ENCODE measurements at places on chromosomes 5 and 9.
A peak's percentile ranks its signal among the peaks of the same experiment; 100 is the strongest.

DNA sequence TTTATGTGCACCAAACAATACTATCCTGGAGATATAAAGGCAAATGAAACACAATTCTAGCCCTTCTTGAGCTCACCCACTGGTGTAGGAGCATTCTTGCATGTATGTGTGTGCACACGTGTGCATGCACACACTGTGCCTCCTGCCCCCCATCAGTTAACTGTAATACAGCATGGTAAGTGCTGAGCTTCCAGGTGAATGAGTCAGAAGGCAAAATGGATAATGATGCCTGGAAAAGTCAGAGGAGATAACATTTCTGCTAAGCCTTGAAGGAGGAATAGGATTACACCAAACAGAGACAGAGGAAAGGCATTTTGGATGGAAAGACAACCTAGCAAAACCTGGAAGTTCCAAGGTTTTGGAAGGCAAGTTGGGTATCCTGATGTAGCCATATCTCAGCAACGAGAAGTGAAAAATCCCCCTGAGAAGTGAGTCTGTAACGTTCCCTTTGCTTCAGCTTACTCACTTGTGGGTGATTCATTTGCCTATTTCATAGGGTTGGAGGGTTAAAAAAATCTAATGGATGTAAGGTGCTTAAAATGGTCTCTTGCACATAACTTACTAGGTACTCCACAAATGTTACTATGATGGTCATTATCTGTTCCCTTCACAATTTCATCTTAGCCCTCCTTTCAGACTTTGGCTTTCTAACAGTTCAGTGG is 101.4 kb upstream of the STC2 start:
- DNase-seq: no peak

GRCh38 chr9:82369251-82369945 is 380.8 kb downstream of the SPATA31D1 start:
- no peak for DNase-seq

DNA sequence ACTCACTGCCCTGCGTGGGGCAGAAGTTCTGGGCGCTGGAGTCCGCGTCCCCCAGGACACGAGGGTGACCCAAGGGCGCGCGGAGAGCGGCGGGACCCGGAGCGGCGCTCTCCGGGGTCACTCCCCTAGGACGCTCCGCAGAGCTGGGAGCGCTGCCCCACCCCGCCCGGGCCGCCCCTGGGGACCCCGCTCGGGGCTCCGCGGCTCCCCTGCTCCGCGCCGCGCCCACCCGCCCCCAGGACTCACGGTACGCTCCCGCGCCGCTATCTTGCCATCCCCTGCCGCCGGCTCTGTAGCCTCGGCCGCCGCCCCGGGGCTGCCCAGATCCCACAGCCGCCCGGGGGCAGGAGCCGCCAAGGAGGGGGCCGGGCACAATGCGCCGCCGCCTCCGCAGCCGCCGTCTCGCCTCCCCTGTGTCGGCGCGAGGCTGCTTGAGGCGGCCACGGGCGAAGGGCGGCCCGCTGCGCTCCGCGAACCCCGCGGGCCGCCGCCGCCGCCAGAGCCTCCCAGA is 303 bp downstream of the LIFR start:
- DNase-seq: no peak

GRCh38 chr5:150208187-150209098 is 18.6 kb downstream of the SLC6A7 start:
- no peak for DNase-seq

- no peak for DNase-seq
These were observed 179.8 kb downstream of the FGF1 start for GRCh38 chr5:142506046-142506445.

GRCh38 chr5:80033513-80033912 is 1.6 kb upstream of the THBS4 start:
- no peak for DNase-seq

DNA sequence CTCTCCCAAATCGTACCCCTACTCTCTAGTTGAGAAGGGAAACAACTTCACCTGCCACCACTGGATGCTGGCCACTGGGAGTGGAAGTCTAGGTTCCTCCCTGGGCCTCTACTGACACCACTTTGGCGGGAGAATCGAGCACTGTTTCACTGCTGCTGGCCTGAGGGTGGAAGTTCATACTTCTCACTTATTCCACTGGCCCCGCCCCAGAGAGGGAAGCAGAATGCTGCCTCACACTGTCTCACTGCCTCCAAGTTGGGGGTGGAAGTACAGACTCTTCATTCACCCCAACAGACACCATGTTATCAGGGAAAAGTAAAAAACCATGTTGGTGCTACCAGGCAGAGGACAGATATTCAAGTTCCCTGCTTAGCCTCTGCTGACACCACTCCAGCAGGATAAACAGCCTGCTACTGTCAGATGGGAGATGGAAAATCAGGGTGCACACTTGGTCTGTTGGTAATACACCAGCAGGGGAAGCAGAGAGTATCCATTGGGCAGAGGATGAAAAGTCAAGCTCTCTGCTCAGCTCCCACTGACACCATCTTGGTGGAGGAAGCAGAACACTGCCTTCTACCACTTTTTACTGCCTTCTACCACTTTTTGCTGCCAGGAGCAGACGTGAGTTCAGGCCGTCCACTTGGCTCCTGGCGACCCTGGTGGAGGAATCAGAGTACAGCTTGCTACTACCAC is 159.4 kb downstream of the SIL1 start:
- DNase-seq: no peak

DNA sequence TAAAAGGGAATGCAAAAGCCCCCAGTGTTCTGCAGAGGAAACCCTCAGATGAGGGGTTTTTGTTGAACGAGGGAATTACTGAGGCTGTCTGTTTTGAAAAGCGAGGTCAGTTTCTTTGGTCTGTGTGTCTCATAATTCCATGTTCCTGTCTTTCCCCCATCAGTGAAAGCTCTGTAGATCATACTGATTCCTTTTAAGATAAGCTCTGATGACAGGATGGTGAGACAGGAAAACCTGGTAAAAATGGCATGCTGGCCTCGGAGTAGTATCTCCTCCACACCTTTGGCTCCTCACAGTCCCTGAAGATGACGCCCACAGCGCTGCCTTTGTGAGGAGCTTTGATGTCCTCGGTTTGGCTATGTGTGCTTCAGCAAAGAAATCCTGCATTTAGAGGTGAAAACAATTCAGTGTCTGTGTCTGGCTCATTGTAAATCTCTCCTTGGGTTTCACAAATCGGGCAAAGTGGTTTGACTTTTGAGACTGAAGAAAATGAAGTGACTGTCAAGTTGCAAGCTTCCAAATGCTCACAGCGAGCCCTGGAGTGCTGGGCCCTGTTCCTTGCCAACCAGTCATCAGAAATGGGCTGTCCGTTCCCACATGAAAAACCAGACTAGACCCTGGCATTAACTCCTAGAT is 124.9 kb upstream of the ICE1 start:
- no peak for DNase-seq

GRCh38 chr5:136382791-136383190 is 17.4 kb upstream of the TRPC7 start:
- DNase-seq: no peak

DNA sequence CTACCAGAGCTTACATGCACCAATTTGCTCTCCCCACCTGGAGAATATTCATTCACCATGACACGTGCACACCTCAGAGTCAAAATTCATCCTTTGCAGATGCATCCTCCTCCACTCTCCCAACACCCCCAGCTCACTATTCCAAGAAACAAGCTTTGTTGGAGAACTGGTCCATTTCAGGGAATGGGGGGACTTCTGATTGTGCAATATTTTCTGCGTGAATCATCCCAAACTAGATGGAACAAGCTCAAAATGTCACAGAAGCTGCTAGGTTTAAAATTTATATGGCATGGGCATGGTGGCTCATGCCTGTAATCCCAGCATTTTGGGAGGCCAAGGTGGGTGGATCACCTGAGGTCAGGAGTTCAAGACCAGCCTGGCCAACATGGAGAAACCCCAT is 3.6 kb downstream of the GLDC start:
- no peak for DNase-seq

- no peak for DNase-seq
These were observed 30.2 kb downstream of the AFAP1L1 start for GRCh38 chr5:149301744-149302380.

DNA sequence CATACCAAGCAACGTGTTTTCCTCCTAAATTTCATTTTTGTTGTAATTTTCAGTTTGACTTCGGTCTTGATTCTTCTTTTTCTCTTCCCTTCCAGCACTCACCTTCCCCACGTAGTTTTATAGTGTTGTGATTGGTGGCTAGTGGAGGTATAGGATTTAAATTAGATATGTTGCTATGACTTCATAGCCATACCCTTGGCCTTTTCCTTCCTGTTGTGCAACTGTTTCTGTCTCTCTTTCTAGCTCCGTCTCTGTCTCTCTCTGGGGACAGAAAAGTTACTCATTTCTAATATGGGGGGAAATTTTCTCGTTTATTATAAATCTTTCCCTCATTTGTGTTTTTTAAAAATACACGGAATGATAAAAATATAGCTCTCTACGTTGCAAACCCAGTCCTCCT is 20.6 kb upstream of the C5orf24 start:
- no peak for DNase-seq

DNA sequence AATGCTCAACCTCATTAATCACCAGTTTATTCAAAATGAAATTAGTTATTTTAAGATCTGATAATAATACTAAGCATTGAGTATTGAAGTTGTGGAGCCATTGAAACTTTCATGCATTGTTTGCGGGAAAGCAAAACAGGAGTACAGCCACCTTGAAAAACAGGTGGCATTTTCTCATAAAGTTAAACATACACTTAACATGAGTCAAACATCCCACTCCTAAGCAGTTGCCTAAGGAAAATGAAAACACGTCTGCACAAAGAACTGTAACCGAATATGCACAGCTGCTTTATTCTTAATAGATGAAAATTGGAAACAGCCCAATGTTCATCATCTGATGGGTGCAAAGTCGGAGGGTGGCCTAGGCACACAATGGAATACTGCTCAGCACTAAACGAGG is 177.3 kb downstream of the IRX2 start:
- no peak for DNase-seq

GRCh38 chr5:149392718-149393117 is 13.6 kb upstream of the IL17B start:
- DNase-seq: no peak

- DNase-seq: no peak
These were observed 75.6 kb downstream of the DMRTA1 start for GRCh38 chr9:22522206-22522740.

- DNase-seq: no peak
These were observed 318.8 kb downstream of the PIK3R1 start for GRCh38 chr5:68534131-68534940.

DNA sequence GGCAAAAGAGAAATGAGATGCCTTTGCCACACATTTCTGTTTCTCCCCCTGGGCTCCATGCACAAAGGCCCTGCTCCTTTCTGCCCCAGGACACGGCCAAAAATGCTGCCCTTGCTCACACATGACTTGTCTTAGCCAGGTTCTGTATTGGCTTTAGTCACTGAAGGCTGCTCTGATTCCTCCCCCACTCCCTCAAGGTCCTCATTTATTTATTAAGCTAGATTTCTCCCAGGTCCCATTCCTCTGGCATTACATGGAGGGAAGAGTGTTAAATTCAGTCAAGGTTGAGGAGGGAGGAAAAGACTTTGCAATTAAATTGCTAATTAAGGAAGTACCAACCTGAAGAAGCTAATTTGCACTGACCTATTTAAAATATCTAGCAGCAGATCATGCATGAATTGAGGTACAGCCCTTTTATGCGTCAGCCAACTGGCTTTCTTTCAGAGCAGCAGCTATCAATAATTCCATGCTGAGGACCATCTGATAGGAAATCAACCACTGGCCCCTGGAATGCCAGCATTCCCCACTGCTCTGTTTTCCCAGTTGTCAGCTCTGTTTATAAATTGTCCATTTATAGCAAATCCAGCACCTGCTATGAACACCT is 81.2 kb upstream of the MAP3K1 start:
- no peak for DNase-seq

- no peak for DNase-seq
These were observed 42.7 kb downstream of the LRRC70 start for GRCh38 chr5:62621280-62621679.

DNA sequence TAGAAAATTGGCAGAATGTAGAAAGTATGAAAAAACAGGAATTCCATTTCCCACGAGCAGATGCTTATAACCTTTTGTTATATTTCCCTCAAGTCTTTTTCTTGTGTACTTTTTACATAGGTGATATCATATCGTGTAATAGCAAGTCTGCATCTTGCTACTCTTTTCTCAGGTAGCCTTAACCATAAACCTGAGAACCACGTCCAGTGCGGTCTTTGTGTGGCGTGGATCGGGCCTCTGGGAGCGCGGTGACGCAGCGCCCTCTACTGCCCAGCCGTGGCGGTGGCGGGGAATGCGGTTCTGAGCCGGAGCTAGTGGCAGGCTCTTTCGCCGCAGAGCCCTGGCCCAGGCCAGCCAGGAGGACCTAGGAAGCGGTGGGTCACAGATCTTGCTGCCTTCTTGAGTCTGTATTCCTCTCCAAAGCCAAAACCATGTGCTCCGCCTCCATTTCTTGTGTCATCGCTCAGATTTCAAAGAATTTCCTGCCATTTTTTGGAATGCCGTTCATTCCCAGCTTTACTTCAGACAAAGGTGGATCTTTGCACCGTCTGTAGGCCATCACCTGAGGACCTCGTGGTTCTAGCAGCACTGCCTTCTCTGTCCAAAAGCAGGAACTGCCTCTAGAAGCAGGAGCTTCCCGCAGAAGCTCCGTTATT is 71.9 kb downstream of the MVB12B start:
- DNase-seq: peak; percentile 95

GRCh38 chr5:154214371-154215106 is 24.0 kb downstream of the GALNT10 start:
- DNase-seq: no peak

GRCh38 chr9:129446828-129447550 is 173.9 kb downstream of the C9orf50 start:
- DNase-seq: no peak

GRCh38 chr9:111986035-111986556 is 89.5 kb downstream of the UGCG start:
- no peak for DNase-seq

DNA sequence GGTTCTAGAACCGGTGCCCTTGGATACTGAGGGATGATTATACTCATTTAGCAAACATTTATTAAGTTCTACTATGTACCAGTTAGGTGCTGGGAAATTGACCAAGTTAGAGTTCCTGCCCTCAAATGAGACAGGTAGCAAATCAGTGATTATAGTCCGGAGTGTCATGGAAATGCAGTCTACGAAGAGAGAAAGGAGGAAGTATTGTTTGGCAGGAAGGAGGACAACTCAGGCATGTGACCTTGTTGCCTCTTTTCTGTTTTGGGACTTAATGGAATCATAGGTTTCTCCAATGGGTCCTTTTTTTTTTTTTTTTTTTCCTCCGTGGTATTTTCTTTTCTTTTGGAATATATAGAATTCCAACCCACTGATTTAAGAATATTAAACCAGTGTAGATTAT is 28.0 kb downstream of the OSTF1 start:
- no peak for DNase-seq

- no peak for DNase-seq
These were observed 72.5 kb upstream of the PANK3 start for GRCh38 chr5:168651648-168652047.

DNA sequence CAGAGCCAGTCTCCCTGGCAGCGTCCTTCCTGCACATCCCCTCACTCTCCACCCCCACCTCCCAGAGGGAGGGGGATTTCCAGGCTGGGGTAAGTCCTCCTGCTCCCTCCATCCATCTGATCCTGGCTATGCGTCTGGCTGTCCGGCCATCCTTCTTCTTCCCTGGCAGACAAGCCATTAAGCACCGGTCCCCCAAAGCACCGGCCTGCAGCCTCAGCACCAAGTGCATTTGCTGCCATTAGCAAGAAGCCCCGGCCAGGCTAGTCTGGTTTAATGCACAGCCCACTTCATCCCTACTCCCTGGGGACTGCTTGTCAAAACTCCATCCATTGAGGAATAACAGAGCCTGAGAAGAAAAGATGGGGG is 208.7 kb upstream of the IER5L start:
- no peak for DNase-seq

GRCh38 chr9:72726947-72727346 is 205.5 kb downstream of the TMC1 start:
- DNase-seq: no peak
